Activated T-helper 2 cell treated with anti-CD3 and anti-CD28 coated beads, Interferon-gamma antibody, Interleukin-2, Interleukin-4, amounts not matched to agents 10 μg/mL and 5 μg/mL and 100 μg/mL, durations not matched to agents 14 hours and 24 hours and 36 hours (primary cell): ENCODE measurements at places on chromosomes 13 and 19. TPM values are rescaled to one million over a fixed set of nuclear protein-coding genes. Genes with fewer than 3 reads are reported as not detected.

ZNF426 gene
- total RNA-seq: 10.4 and 10.5 TPM in 2 replicates

GRK1 gene
- total RNA-seq: 0.09 and 0.11 TPM in 2 replicates

FXYD7 gene
- total RNA-seq: 0.28 TPM in 1 of 2 replicates, not detected in the other

EFNB2 gene
- total RNA-seq: 0.21 and 0.25 TPM in 2 replicates

PIAS4 gene
- total RNA-seq: 31.5 and 36.3 TPM in 2 replicates

ANKRD24 gene
- 0.30 and 0.50 TPM in 2 replicates for total RNA-seq

CCNE1 gene
- total RNA-seq: 37.4 and 39.6 TPM in 2 replicates

PSG2 gene
- total RNA-seq: not detected in 2 replicates

PODNL1 gene
- 0.41 TPM in 1 of 2 replicates, not detected in the other for total RNA-seq

ZNF835 gene
- total RNA-seq: 0.09 and 0.30 TPM in 2 replicates

CBLC gene
- total RNA-seq: not detected in 2 replicates

PGLYRP1 gene
- not detected in 2 replicates for total RNA-seq

SYCN gene
- not detected in 2 replicates for total RNA-seq

TUBB4A gene
- 7.9 and 11.3 TPM in 2 replicates for total RNA-seq

FCAR gene
- not detected in 2 replicates for total RNA-seq

UHRF1 gene
- total RNA-seq: 137 and 138 TPM in 2 replicates

ZNF552 gene
- total RNA-seq: 7.2 and 8.5 TPM in 2 replicates

ZNF878 gene
- 0.98 and 1.3 TPM in 2 replicates for total RNA-seq

ZNF615 gene
- 6.3 and 6.7 TPM in 2 replicates for total RNA-seq

ZNF837 gene
- 1.1 and 1.5 TPM in 2 replicates for total RNA-seq

CAPN12 gene
- 2.9 and 3.6 TPM in 2 replicates for total RNA-seq

TMC4 gene
- total RNA-seq: 0.16 and 0.37 TPM in 2 replicates

GPR18 gene
- 7.4 and 8.4 TPM in 2 replicates for total RNA-seq

SLC7A1 gene
- 111 and 114 TPM in 2 replicates for total RNA-seq

OR10H1 gene
- 0.05 TPM in 1 of 2 replicates, not detected in the other for total RNA-seq

CCNA1 gene
- total RNA-seq: 4.3 and 5.0 TPM in 2 replicates

KISS1R gene
- total RNA-seq: 7.1 and 8.0 TPM in 2 replicates

MAB21L1 gene
- 0.07 TPM in 2 replicates for total RNA-seq

MEIOSIN gene
- not detected in 2 replicates for total RNA-seq

PSG1 gene
- total RNA-seq: not detected in 2 replicates

ZNF155 gene
- 4.7 and 5.5 TPM in 2 replicates for total RNA-seq

GPR4 gene
- not detected in 2 replicates for total RNA-seq

F10 gene
- total RNA-seq: not detected in 2 replicates

SLC25A41 gene
- total RNA-seq: 0.30 and 0.32 TPM in 2 replicates

ADAMTSL5 gene
- total RNA-seq: 4.9 and 6.4 TPM in 2 replicates

CPT1C gene
- total RNA-seq: 2.8 and 2.9 TPM in 2 replicates

MEGF8 gene
- total RNA-seq: 9.7 and 10.3 TPM in 2 replicates

NOTCH3 gene
- total RNA-seq: not detected in 2 replicates

KLF1 gene
- 0.62 and 0.97 TPM in 2 replicates for total RNA-seq

FFAR2 gene
- not detected in 2 replicates for total RNA-seq

PALM3 gene
- total RNA-seq: 0.34 TPM in 1 of 2 replicates, not detected in the other

WDR62 gene
- total RNA-seq: 22.3 and 22.5 TPM in 2 replicates

C3 gene
- 4.4 and 6.3 TPM in 2 replicates for total RNA-seq

RAB11B gene
- 85.9 and 86.1 TPM in 2 replicates for total RNA-seq

TEX101 gene
- total RNA-seq: not detected in 2 replicates

FCER2 gene
- 0.46 and 0.99 TPM in 2 replicates for total RNA-seq

SRRM5 gene
- 0.32 and 0.46 TPM in 2 replicates for total RNA-seq

CACNG6 gene
- not detected in 2 replicates for total RNA-seq

IRGC gene
- total RNA-seq: not detected in 2 replicates

HIF3A gene
- not detected in 2 replicates for total RNA-seq
